Spinal cord (tissue), 10 donors: ENCODE measurements at places on chromosomes 1 and 21. TPM values are rescaled to one million over a fixed set of nuclear protein-coding genes. Genes with fewer than 3 reads are reported as not detected.

GRCh38 chr1:13730751-13731482, 30.9 kb downstream of the PRDM2 start:
- DNase-seq = no peak

DNA sequence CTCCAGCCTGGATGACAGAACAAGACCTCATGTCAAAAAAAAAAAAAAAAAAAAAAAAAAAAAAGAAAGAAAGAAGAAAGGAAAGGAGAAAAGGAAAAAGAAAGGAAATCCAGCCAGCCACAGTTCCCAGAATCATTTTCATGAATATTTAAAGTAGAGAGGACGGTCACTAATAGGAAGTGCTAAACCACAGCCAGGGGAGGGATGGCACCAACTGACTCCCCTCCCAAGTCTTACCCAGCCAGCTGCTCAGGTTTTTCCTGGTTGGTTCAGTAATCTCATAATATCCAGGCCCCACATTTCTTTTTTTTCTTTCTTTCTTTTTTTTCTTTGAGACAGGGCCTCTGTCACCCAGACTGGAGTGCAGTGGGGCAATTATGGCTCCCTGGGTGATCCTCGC, 63.9 kb upstream of the AK4 start:
- DNase-seq = no peak

Gene ZNF683
- polyA plus RNA-seq = 0.14 TPM

Gene AHCYL1
- polyA plus RNA-seq = 136 TPM

Gene CFAP74
- polyA plus RNA-seq = 5.6 TPM

Gene TEX50
- polyA plus RNA-seq = not detected

Gene MR1
- 2.7 TPM for polyA plus RNA-seq
